ENCODE measurements at places on chromosomes 2 and 18.

DNA sequence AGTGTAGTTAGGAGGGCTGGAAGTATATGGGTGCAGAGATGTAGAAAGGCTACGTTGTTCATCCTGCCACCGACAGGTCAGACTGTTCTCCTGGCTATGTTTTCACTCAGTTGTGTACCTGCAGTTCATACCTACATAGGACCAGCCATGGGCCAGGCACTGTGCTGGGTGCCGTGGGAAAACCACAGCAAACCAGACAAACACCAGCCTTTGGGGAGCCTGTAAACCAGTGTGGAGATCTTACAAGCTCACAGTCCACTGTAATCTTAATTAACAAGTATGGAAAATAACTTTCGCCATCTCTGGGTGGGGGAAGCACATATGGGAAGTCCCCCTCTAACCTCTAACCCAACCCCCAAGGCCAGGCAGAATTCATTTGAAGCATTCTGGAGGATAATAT, 12.7 kb downstream of the NCK2 start:
- no peak for DNase-seq

GRCh38 chr2:158968396-158969161, at the start of gene TANC1:
TANC1 (plus strand) TSS chr2:158968640; CDS start chr2:159065911, 97,271 bp downstream.
- DNase-seq = peak; percentile 82

DNA sequence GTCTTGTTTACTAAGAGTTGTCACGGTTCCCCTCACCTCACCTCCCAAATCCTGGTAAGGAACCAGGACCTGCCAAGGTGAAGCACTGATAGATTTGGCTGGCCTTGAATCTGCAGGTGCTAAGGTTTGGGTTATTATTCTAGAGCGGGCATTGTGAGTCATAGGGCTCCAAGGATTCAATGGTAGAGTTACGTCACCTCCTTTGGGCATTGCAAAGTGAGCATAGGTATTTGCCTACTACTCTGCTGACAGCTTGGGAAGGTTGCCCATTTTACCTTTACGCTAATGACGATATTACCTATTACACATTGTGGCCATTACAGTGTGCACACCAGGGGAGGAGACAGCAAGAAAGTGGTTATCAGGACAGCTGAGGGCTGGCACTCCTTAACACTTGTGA, 59.3 kb downstream of the SETBP1 start:
- DNase-seq = no peak

DNA sequence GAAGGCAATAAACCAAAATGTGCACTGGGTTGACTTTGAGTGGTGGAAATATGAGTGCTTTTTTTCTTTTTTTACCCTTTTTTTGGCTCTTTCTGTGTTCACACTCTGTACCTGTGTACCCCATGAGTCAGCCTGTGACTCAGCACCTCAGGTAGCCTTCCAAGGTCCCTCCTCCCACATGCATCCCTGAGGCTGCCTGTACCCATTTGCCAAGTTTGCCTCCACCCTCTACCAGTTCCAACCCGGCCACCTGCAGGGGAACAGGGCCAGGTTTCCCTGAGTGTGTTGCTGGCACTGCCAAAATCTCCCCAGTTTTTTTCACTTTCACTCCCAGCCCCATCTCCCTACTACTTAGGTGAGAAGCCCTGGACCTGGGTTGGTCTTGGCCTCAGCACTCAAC, 14.0 kb downstream of the CXCR1 start:
- no peak for DNase-seq

DNA sequence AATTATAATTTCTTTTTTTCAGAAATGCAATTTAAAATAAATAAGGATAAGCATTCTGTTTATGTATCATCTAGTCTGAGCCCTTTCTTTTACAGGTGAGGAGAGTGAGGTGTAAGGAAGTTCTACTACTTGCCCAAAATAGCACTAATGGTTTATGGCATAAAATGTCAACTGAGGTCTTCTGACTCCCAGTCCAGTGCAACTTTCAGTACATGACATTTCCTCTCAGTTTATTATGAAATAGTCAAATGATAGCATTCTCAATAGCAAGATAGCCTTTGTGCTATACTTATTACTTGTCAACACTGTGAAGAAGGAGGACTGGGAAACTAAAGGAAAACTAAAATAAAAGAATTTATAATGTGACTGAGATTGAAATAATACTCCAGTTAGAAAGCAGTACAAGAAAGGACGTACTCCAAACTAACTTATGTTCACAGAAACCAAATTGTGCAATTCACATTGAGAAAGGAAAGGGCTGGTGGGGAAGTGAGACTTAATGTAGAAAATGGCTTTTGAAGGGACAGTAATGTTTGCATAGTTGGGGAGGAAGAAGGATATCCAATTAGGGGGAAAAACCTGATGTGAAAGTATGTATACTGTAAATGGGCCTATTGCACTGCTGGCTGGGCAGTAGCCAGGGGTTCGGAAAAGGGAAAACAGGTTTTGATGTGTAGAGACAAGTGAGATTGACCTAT, 166.7 kb upstream of the ZEB2 start:
- DNase-seq = no peak

- no peak for DNase-seq
Measured at GRCh38 chr2:218397463-218397819, 2.2 kb upstream of the CTDSP1 start.

GRCh38 chr18:79558933-79559416, 120.6 kb upstream of the CTDP1 start:
- DNase-seq = no peak

DNA sequence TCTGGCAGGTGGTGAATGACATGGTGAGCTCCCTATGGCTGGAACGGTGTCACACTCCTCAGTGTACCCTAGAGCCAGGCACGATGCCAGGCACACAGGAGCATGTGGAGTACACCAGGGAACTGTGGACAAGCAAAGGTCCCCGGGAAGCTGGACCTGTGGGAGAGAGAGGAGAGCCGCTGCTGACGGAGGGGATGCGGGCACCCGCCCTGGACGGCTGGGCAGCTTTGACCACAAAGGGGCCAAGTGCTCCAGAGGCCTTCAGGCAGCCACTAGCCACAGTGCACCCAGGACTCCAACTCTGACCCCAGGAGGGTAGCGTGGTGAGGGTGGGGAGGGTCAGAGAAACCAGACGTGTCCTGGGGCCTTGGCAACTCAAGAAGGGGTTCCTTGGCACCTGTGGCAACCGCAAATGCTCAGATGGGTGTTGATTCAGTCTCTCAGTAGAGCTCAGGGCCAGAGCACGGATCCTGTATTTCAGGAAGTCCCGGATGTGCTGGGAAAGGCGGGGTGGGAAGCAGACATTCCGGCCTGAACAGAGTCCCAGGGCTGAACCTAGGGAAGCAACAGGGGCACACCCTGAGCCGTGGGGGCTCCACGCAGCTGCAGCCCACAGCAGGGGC, 2.3 kb upstream of the MAB21L4 start:
- no peak for DNase-seq

DNA sequence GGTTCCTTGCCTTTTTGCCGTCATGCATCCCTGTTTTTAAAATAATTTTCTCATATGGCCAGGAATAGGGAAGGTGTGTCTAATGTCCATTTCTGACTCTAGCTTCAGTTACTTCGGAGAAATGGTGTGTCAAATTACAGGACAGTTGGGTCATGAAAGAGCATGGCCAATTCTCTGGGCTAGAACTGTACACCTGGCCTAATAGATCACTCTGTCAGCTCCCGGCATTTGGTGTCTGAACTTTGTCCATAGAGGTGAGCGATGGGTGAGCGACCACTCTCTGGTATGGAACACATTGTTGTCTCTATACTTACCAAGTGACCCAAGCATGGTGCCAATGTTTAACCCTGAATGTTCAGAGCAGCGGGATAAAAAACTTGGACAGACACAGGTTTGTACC, 38.3 kb upstream of the ASB18 start:
- no peak for DNase-seq

- peak; percentile 84 for DNase-seq
Measured at GRCh38 chr2:63364866-63365265, 223.4 kb downstream of the WDPCP start.

DNA sequence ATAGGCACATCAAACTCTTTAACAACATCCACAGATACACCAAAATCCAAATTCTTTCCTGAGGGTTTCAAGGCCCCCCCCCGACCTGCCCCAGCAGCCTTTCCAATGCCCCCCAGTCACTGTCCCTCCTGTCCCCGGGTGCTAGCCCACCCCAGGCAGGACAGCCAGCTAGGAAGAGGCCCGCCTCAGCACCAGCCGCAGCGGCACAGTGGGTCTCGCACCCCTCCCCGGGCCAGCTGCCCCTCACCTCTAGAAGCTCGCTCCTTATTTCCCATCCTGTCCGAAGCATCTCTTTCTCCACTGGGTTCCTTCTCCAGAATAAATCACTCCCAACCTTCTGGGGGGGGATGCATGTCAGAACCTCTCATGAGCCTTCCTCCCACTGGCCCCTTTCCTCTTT, 69.4 kb downstream of the FBXO15 start:
- DNase-seq = no peak

- no peak for DNase-seq
Measured at GRCh38 chr2:61450144-61450543, 20.7 kb downstream of the USP34 start.

- DNase-seq = no peak
Measured at GRCh38 chr18:70166668-70167067, 38.8 kb downstream of the RTTN start.

- no peak for DNase-seq
Measured at GRCh38 chr2:129812071-129812470, 167.4 kb upstream of the RAB6C start.

DNA sequence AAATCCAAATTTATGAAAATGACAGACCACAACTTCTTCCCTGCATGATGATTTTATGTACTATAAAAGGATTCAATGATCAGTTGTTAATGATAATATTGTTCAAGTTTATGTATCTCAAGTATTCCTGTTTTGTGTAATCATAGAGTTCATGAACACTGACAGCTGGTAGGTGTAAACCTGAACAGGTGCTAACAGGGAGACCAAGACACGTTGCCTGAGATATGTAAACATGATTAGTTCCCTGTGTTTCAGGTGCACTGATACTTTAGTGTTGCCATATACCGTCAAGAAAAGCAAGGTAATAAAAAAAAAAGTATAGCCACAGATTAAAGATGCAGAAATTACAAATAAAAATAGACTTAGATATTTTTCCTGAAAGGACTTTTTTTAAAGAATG, 131.8 kb downstream of the BAZ2B start:
- peak; percentile 13 for DNase-seq

- DNase-seq = no peak
Measured at GRCh38 chr2:80326214-80326613, 21.7 kb upstream of the LRRTM1 start.

- no peak for DNase-seq
Measured at GRCh38 chr2:210528716-210529115, 27.7 kb upstream of the CPS1 start.

- no peak for DNase-seq
Measured at GRCh38 chr2:100262555-100263320, 59.6 kb downstream of the LONRF2 start.

DNA sequence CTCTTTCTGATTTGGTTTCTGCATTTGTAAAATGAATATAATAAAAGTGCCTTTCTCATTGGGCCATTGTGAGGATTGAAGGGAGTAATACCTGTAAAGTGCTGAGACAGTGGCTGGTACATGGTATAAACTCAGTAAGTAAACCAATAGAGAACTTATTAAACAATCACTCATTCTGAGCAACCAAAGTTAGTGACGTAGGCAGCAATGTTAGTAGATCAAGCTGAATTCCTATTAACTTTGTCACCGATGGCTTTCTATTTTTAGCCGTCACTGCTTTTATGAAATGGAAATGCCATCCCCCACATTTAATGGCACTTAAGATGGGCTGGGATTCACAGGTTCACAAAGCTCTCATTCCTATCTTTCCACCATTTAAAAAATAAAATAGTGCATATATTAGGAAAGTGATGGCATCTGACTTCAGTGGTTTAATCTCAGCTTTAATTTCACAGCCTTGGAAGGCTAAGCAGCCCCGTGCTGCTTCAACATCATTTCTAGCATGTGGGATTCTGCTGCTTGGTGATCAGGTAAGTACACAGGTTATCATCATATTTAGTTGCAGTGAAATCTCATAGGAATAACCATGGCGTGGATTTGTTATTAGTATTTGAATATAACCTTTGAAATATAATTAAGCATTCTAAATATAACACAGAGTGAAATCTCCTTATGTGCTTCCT, 17.6 kb upstream of the PPP4R1 start:
- DNase-seq = no peak

GRCh38 chr2:231139796-231140195, 15.0 kb upstream of the HTR2B start:
- no peak for DNase-seq

GRCh38 chr2:26469092-26469710, 8.7 kb downstream of the OTOF start:
- DNase-seq = no peak

GRCh38 chr2:183487326-183487725, 363.1 kb downstream of the NUP35 start:
- no peak for DNase-seq

Data from NCI-H510A (cell line).